ENCODE measurements at places on chromosomes 1 and 21.

GRCh38 chr1:111515291-111516004, 12.0 kb upstream of the ADORA3 start:
- no peak for DNase-seq

DNA sequence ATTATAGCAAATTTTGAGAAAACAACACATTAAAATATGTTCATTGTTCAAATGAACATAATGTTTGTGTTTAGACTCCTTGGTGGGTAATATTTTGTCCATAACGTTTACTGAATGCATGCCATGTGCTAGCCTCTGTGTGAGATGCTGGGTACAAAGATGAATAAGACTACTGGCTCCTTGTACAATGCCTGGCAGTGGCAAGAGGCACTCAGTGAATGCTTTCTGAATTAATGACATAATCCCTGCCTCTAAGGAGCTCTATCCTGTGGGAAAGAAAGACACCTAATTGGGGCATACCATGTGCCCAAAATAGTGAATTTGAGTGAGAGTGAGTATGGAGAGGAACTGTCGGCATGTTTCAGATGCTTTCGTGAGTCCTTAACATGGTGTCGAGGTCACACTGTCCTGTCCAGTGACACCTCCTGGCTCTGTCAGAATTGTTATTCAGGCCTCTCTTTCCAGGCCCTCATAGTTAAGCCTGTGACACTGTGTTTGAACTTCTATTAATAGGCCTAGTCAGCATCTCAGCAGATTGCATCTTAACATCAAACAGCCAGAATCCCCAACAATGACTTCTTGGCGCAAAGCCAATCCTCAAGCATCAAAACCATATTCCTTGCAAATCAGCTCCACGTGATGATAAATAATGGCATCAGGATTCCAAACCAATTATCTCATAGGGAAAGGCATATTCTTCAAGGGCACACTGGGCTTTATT, 32.8 kb upstream of the S1PR1 start:
- no peak for DNase-seq

DNA sequence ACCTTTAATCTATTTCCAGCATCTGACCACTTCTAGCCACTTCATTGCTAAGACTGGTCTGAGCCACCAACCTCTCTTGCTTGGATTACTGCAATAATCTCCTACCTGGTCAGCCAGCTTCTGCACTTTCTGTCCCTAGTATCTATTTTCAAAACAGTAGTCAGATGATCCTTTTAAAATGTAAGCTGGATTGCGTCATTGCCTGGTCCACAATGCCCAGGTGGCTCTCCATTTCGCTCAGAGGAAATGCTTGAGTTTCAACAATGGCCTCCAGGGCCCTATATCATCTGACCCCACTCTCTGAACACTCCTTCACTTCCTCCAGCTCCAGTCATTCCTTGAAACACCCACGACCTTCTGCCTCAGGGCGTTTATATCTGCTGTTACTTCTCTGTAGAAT, 2.3 kb downstream of the FYB2 start:
- DNase-seq: no peak

GRCh38 chr1:93681989-93682412, 364 bp upstream of the BCAR3 start:
- DNase-seq: no peak
